ENCODE measurements at places on chromosomes 13 and 19.
A peak's percentile ranks its signal among the peaks of the same experiment; 100 is the strongest.

DNA sequence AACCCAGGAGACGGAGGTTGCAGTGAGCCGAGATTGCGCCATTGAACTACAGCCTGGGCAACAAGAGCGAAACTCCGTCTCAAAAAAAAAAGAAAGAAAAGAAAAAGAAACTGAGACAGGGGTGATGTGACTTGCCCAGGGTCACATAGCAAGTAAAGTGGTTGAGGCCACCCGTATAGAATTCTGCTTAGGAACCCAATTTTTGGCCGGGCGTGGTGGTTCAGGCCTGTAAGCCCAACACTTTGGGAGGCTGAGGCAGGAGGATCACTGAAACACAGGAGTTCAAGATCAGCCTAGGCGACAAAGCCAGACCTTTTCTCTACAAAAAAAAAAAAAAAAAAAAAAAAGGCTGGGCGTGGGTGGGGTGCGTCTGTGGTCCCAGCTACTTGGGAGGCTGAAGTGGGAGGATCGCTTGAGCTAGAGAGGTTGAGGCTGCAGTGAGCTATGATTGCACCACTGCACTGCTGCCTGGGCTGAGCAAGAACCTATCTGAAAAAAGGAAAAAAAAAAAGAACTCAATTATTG, 1.3 kb downstream of the SNRPA start:
- peaks cover 44% of the 10 kb centered on the region for H3K4me1 ChIP-seq
- no peak overlapping the region for H3K27ac ChIP-seq
- H3K4me3 ChIP-seq = peak overlapping the region; percentile 95
- peaks cover 12% of the 10 kb centered on the region for H3K36me3 ChIP-seq

DNA sequence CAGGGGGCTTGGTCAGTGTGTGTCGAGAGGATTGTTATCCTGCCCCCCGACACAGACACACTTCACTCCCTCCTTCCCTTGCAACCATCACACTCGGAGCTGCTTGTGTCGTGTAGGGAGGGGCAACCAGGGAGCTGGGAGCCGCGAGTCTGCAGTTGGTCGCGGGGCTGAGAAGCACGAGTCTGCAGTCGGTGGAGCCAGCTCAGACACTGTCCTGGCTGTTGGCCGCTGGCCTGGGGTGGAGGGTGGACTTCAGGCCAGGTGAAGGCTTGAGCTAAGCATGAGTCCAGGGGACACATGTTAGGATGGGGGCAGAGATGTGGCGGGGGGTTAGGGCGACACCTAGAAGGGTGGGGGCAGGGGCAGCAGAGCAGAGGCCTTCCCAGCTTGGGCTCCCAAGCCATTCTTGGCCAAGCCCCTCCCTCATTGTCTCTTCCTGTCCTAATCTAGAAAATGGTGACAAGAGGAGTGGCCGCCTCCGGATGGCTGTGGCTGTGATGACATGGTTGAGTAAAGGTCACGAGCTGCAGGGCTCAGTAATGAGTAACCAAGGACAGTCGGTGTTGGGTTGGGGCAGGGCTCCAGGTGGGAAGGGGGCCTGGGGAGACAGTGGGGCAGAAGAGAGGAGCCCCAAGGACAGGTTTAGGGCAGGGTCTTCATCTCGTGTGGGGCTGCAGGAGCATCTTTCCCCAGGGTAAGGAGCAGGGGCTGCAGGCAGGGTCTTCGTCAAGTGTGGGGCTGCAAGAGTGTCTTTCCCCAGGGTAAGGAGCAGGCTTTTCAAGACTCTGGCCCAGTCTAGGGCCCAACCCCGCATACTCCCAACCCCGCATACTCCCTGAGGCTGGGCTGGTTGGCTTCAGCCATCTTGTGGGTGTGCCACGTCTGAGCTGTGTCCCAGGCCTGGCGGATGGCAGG, 8.6 kb downstream of the PPP5C start:
- no peak overlapping the region for H3K27ac ChIP-seq
- DNase-seq = no peak

GRCh38 chr19:58401840-58402421, 6.5 kb downstream of the RNF225 start:
- no peaks in the 10 kb centered on the region for H3K36me3 ChIP-seq
- no peak overlapping the region for H3K27ac ChIP-seq
- peak overlapping the region; percentile 84 for H3K4me3 ChIP-seq
- DNase-seq = no peak
- peaks cover 15% of the 10 kb centered on the region for H3K4me1 ChIP-seq

- H3K4me1 ChIP-seq = no peaks in the 10 kb centered on the region
- no peak overlapping the region for H3K27ac ChIP-seq
- no peaks in the 10 kb centered on the region for H3K27me3 ChIP-seq
- no peak overlapping the region for H3K4me3 ChIP-seq
Observed at GRCh38 chr13:39269411-39269810, 231.2 kb downstream of the NHLRC3 start.

GRCh38 chr19:18301718-18302111, 20.3 kb upstream of the JUND start:
- peaks cover 19% of the 10 kb centered on the region for H3K4me1 ChIP-seq
- DNase-seq = no peak
- no peaks in the 10 kb centered on the region for H3K27me3 ChIP-seq
- no peaks in the 10 kb centered on the region for H3K36me3 ChIP-seq

DNA sequence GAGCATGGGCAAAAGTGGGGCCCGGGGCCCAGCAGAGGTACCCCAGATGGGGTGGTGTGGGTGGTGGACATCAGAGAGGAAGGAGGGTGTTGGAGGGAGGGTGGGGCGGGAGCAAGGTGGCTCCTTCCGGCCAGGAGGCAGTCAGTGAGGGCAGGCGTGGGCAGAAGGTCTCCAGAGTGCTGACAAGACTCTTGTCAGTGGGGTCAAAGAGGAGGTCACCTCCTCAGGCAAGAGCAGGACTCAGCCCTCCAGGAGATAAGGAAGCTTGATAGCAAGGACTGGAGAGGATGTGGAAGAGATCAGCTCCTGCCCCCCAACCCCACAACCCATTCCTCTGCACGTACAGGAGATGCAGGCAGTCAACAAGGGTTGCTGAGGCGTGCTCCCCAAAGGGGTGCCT, 9.8 kb downstream of the GJA3 start:
- no peak overlapping the region for H3K4me3 ChIP-seq
- DNase-seq = no peak
- H3K27me3 ChIP-seq = no peaks in the 10 kb centered on the region
- H3K27ac ChIP-seq = no peak overlapping the region

- H3K27ac ChIP-seq = no peak overlapping the region
- no peaks in the 10 kb centered on the region for H3K4me1 ChIP-seq
- H3K4me3 ChIP-seq = no peak overlapping the region
- H3K36me3 ChIP-seq = no peaks in the 10 kb centered on the region
Observed at GRCh38 chr19:16801600-16802013, 27.6 kb upstream of the SIN3B start.
